Activated CD8-positive, alpha-beta memory T cell treated with anti-CD3 and anti-CD28 coated beads for 1 hour (primary cell): ENCODE measurements at places on chromosomes 5 and 9.

GRCh38 chr5:4192111-4192510, 596.5 kb downstream of the IRX1 start:
- no peak for DNase-seq

GRCh38 chr5:54159153-54159892, 151.1 kb downstream of the ARL15 start:
- DNase-seq = no peak

DNA sequence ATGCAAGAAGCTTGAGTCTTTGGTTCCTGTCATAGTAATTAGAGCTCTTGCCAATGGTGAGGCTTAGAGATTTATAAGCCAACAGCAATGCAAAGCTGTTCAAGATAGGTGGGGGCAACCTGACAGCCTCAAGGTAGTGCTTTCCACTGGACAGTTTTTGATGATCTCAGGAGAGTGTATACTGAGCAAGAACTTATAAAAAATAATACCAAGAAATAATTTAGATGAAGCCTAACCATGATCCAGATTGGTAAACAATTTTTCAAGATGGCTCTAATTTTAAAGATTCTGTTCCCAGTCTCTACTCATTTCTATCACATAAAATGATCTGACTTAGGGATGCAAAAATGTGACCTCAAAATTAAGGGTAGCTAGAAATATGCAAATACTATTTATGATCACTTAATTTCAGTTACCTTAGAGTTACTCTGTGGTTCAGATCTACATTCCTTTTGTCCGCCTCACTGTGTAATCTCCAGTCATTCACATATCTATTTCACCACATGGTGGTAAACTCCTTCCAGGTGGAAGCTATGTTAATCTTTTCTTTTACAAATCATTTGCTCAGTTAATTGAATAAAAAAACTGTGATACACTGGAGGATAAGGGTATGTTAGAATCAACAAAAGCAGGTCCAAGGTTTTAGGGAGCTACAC, 1228.0 kb upstream of the C9orf72 start:
- DNase-seq = no peak

- DNase-seq = no peak
These were observed 302.4 kb downstream of the SMARCA2 start for GRCh38 chr9:2317591-2317990.

- no peak for DNase-seq
These were observed 82.9 kb downstream of the UGCG start for GRCh38 chr9:111979561-111979960.

DNA sequence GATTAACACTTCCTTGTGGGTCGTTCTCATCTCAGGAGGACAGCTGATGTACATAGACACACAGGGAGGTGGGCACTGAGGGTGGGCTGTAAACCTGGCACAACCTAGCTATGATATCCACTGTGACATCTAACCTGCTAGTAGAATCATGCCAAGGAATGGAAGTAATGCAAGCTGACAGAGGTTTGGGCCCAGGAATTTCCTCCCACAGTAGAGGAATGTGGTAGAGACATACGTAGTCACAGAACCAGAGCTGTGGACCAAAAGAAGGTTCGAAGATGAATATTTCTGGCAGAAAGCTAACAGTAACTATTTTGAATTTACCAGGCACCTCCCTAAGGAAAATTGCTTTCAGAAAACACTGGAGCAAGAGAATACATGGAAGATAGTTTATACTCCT, 15.2 kb upstream of the DNAJC25 start:
- DNase-seq = no peak

DNA sequence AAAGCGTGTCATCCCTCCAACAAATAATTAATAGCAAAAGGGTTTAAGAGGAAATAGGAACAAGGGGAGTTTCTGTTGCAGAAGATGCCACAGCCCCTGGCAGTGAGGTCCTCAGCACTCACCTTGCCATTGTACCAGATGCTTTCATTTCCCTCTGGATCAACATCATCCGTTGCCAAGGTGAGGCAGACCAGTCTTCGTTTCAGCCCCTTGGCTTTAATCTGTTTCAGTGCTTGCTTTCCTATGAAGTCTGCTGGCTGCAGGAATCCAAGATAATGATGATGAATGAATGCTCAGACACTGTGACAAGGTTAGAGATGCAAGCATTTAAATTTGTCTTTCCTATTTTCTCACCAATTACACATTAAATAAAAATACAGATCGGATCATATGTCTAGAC, 20.0 kb upstream of the ARSB start:
- no peak for DNase-seq

DNA sequence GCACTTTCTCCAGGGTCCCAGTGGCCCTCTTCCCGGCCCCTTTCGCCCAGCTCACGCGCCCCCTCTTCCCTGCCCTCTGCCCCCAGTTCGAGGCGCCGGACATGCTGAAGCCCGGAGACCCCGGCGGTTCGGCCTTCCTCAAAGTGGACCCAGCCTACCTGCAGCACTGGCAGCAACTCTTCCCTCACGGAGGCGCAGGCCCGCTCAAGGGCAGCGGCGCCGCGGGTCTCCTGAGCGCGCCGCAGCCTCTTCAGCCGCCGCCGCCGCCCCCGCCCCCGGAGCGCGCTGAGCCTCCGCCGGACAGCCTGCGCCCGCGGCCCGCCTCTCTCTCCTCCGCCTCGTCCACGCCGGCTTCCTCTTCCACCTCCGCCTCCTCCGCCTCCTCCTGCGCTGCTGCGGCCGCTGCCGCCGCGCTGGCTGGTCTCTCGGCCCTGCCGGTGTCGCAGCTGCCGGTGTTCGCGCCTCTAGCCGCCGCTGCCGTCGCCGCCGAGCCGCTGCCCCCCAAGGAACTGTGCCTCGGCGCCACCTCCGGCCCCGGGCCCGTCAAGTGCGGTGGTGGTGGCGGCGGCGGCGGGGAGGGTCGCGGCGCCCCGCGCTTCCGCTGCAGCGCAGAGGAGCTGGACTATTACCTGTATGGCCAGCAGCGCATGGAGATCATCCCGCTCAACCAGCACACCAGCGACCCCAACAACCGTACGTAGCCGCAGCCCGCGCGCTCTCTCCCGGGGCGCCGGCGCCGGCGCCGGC, 1.0 kb downstream of the PRDM6 start:
- no peak for DNase-seq

GRCh38 chr9:95507464-95508241, 9.1 kb downstream of the PTCH1 start:
- DNase-seq = no peak

- DNase-seq = no peak
These were observed 90.9 kb downstream of the ANKRD55 start for GRCh38 chr5:56142233-56142613.

GRCh38 chr9:81841333-81841732, 86.9 kb upstream of the SPATA31D4 start:
- DNase-seq = no peak

DNA sequence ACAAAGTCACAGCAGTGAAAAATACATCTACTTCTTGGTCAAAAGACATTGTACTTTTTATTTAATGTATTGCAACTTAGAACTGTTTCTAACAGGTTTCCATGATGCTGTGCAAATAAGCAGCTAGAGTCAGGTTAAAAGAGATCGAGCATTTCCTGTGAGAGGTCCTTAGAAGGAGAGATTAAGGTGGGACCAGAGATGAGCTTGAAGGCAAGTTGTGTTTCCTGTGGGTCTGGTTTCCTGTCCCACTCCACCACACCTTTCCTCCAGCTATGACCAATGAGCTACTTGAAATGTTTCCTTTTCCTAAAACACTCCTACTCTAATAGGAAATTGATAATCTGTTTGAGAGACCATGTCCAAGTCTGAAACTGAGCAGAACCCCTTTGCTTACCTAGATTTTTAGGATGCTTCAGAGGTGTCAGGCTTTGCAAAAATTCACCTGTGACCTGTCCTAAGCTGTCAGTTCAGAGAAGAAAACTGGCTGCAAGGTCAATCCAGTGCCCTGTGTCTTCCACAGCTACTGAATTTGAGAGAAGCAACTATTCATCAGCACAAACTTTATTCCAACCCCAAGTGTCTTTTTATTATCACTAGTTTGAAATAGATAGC, 13.1 kb upstream of the RLN1 start:
- DNase-seq = no peak

- DNase-seq = no peak
These were observed 86.3 kb downstream of the SLC44A1 start for GRCh38 chr9:105330755-105331154.

DNA sequence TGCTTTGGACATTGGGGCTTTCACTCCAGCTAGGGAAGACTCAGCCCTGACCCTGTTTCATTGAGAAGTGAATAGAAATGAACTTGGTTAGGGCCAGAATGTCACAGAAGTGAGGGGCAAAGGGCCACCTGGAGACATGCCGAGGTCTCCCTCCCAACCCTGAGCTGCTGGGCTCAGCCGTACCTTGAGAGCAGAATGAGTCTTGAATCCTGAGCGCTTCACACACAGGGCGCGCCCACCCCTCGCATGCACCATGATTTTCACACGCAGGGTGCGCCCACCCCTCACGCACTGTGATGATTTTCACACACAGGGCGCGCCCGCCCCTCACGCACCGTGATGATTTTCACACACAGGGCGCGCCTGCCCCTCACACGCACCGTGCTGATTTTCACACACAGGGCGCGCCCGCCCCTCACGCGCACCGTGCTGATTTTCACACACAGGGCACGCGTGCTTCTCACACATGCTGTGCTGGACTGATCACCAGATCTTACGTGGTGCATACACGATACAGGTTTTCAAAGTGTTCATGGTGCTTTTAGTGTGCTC, 99.0 kb downstream of the EHMT1 start:
- DNase-seq = no peak

- no peak for DNase-seq
These were observed 1.1 kb upstream of the BNC2 start for GRCh38 chr9:16871336-16872151.

GRCh38 chr9:130543859-130544258, 35.5 kb upstream of the FUBP3 start:
- DNase-seq = no peak

- DNase-seq = no peak
These were observed 27.9 kb upstream of the GOLM1 start for GRCh38 chr9:86126998-86127972.

GRCh38 chr9:98191671-98192502, 550 bp downstream of the CORO2A start:
- DNase-seq = peak; percentile 11

GRCh38 chr9:76529653-76530052, 70.7 kb downstream of the GCNT1 start:
- DNase-seq = no peak

GRCh38 chr5:173498739-173499470, 117.5 kb downstream of the BOD1 start:
- DNase-seq = no peak

DNA sequence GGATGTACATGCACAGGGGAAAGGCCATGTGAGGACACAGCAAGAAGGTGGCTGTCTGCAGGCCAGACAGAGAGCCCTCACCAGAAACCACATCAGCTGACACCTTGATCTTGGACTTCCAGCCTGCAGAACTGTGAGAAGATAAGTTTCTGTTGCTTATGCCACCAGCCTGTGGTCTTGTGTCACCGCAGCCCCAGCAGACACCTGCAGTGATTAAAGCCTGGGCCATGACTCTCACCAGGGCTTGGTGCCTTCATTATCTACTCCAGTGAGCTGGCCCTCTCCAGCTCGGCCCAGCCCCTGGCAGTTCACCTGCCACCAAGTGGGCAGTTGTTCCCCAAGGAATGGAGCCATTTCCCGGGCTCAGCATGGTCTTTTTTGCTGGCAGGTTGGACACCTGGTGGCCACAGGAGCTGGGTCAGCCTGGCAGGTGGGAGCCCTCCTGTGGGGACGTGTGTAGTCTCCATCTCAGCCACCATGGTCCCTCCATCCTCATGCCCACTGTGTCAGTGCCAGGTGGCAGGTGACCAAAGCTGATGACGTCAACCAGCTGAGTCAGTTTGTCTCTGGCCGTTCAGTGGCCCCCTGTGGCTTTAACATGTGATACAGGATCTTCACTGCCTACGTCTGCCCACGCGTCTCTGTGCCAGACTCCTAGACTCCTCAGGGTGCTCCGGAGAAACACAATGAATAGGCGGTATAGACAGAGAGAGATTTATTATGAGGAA, 99.9 kb upstream of the PPP1R26 start:
- DNase-seq = no peak

GRCh38 chr5:180647465-180647864, 1.9 kb downstream of the FLT4 start:
- no peak for DNase-seq

DNA sequence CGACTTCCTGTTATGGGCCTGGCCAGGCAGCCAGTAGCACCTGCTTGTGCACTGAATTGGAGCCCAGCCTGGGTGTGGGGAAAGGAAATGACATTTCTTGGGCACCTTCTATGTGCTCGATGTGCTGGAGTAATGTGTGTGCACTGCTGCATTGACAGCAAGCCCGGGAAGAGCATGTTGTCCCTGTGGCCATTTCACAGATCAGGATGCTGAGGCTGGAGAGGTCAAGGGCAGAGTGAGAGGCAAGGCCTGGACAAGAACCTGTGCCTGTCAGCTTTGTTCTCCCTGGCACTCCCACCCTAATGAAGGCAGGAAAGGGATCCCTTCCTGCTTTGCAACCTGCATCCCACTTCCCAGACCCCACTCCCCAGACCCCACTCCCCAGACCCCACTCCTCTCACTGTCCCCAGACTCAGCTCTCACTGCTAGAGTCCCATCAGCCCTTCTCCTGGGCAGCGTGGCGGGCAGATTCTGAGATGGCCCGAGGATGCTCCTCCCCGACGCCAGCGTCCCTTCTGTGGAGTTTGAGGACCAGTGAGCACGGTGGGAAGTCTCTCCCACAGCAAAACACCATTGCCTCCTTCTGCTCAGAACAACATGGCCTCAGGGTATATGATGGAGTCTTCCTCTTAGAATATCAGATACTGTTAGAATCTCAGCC, 49.6 kb downstream of the BARX1 start:
- no peak for DNase-seq

- DNase-seq = no peak
These were observed 319.2 kb upstream of the PANK3 start for GRCh38 chr5:168898247-168898911.

- no peak for DNase-seq
These were observed 2.9 kb downstream of the IQGAP2 start for GRCh38 chr5:76406014-76406413.

DNA sequence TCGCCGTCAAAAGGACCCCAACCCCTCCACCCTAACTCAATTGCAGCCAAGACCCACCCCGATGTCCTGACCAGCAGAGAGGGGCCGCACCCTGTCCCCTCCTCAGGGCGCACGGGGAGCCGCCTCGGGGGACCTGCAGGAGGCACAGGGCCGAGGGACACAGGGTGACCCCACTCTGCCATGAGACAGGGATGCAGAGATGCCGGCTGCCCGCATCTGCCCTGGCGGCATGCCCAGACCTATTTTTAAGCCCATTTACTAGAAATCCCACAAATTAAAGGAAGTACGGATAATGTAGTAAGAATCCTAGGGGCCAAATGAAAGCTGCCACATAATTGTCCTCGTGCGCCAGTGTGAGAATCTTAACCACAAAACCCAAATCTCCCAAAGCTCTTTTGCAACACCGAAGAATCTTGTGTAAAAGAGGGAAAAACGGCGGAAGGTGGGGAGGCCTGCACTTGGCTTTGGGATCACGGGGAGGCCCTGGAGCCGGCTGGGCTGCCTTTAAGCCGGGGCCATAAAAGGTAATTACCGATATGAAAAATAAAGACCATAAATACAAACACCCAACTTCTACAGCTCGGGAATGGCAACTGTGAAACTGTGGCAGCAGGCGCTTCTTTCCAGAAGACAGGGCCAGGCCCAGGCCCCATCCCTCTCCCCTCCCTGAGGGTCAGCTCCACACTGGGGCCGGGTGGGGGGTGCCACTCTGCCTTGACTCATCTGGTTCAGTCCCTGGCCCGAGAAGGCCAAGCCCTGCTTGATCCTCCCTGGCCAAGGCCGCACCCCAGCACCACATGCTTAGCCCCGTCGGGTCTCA, 35.0 kb downstream of the NACC2 start:
- DNase-seq = no peak

- no peak for DNase-seq
These were observed 8.6 kb downstream of the HAPLN1 start for GRCh38 chr5:83711982-83712601.
